8988T (cell line): ENCODE measurements at places on chromosomes 16 and 17.
A peak's percentile ranks its signal among the peaks of the same experiment; 100 is the strongest.

DNA sequence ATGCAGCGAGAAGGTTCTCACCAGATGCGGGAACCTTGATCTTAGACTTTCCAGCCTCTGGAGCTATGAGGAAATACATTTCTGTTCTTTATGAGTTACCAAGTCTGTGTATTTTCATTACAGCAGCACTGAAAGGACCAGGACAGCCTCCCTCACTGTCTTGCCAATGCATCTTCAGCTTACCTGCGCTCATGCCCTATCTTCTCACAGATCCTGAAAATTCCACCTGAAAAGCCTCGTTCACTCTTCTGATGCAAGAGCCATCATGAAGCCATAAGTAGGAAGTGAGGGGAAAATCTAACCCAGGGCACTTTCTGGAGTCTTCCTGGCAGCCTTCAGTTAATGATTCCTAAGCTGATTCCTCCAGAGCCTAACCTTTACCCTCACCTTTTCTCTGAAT is 194.0 kb downstream of the SALL1 start:
- no peak for DNase-seq

GRCh38 chr17:76570457-76570856 is 15.2 kb downstream of the ST6GALNAC2 start:
- no peak for DNase-seq

DNA sequence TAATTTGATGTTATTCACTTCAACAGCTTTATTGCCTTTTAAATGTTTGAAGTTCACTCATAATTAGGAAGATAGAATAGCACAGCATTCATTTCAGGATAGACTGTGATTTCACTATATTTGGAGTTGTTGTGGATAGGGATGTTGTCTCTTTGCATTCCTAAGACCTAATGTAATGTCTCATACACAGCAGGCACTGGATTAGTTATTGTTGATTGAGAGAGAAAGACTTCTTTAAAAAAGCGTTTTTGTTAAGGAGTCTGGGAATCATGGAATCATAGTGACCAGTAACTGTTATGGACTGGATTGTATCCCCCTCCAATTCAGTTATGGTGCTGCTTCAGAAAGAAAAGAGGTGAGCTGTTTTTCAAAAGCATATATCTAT is 122.0 kb downstream of the USP22 start:
- DNase-seq = no peak

GRCh38 chr16:66943426-66944053 is 8.2 kb downstream of the CES2 start:
- DNase-seq = no peak

- peak; percentile 40 for DNase-seq
Observed at GRCh38 chr16:2472885-2473445, 1.9 kb downstream of the NTN3 start.

DNA sequence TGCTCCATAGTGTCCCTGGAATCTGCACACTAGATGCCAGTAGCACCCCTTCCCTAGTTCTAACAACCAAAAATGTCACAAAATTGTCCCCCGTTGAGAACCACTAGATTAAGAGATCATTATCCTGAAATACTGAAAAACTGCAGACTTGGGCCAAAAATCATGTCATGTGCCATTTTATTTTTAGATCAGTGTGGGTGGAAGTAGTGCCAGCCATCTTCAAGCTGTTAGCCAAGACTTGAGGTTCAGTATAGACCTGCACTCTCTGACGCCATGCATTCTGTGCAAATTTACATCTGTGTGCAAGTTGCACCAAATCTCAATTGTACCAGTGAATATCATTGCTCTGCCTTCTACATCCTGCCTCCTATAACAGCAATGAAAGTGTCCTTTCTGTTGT is 31.5 kb upstream of the NOL11 start:
- DNase-seq = no peak

GRCh38 chr16:85474621-85475217 is 138.4 kb upstream of the GSE1 start:
- DNase-seq = no peak

- no peak for DNase-seq
Observed at GRCh38 chr16:69057400-69058378, 47.8 kb upstream of the HAS3 start.

DNA sequence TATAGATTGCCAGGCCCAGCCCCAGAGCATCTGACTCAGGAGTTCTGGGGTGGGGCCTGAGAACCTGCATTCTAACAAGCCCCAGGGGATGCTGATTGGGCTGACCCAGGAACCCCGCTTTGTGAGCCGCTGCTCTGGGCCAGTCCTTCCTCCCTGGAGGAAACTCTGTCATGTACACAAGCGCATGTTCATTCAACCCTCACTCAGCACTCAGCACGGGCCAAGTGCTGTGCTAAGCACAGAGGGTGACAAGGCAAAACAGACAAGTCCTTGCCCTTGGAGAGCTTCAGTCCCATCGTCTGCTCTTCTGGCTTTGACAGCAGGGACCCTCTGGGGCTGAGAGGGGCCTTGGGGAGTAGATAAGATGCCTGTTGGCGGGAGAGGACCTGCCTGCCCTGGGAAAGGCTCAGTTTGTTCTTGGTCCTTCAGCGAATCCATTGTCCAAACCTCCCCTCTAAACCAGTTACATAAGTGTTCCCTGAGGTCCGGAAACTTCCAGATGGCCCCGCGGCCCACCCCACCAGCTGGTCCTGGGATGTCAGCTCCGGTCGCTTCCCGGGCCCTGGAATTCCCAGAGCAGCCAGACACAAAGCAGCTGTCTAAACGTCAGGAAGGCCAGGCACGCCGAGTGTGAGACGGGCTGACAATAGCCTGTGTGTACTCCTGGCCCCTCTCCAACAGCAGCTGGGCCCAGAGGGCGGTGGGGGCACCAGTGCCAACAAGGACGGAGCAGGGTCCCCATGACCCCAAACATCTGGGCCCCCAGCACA is 88.8 kb downstream of the ZDHHC7 start:
- DNase-seq = no peak

- DNase-seq = no peak
Observed at GRCh38 chr17:14831491-14831890, 433.6 kb downstream of the PMP22 start.

DNA sequence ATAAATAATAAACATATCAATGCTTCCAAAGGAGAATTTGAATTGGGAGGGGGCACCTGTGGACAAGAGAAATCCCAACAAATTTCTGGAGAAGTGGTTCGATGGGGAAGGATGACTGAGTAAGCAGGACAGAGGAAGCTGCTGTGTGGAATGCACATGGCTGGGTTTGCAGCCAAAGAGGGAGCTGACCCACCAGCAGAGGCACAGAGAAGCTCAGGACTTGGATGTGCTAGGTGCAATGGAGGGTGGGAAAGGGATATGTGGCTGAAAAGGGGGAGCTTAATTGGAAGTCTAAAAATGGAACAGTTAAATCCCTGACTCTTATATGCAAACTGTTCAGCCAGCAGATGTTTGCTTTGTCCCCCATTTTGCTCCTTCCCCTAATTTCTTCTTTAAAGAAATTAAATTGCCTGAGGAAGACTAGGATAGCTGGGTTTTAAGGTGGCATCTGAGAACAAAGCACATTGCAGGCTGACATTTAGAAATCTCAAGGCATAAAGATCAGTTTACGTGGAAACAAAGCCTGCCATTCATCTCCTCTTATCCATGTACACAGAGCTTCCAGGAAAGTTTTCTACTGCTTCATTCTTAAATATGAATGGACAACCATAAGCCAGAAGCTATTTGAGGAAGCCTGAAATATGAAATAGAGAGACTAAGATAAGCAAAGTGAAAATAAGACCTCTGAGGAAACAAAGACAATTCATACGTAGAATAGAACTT is 23.0 kb upstream of the TNS4 start:
- DNase-seq = no peak

DNA sequence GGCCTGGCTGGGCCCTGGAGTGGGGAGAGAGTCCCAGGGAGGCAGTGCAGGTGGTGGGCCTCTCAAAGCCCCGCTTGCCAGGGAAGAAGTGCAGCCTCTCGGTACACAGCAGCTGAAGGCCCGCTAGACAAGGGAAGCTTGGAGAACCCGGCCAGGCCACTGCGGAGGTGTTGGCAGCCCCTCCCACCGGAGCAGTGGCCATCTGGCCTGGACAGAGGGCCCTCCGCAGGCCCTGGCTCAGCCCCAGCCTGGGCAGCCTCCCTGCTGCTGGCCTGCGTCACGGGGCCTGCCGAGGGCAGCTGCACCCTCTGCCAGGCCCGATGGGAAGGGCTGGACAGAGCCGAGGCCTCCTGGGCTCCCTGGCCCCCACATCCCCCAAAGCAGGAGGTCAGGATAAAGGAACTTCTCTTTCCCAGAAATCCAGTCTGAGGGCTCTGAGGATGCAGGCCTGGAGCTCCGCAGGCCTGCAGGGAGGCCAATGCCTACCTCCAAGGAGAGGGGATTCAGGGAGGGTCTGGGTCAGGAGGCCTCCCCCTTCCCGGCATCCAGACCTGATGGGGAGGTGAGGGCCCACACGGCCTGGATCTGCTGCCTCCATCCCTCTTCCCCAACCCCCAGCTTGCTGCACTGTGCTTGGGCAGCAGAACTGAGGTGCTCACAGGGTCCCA is 4.3 kb downstream of the SPPL2C start:
- DNase-seq = no peak

- no peak for DNase-seq
Observed at GRCh38 chr17:69913216-69913615, 161.8 kb upstream of the KCNJ16 start.

DNA sequence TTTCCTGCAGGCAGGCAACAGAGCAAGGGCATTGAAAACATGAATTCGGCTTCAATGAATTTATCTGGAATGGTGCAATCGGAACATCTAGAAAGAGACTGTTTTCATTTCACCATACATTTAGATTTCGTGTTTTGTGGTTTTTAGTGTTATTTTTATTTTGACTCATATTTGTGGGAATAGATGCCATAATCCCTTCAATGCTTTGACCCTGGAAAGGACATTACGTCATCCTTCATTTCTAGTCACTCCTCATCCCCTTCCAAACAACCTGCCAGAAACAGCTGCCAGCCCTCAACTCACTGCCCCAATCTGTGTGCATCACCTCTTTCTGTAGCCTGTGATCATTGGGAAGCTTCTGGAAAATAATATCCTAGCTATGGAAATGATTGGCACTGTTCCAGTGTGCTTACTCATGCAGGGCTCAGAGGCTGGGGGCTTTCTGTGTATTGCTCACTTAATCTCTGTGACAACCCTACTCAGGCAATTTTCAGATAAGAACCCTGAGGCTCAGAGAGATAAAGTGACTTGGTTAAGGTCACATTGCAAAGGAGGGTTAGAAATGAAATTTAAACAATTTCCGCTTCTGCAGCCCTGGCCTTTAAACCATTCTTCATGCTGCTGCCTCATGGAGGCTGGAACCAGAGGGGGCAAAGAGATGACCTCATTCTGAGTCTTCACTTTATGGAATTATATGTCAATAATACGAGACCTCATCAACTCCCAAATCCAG is 9.5 kb upstream of the KSR1 start:
- DNase-seq = no peak

DNA sequence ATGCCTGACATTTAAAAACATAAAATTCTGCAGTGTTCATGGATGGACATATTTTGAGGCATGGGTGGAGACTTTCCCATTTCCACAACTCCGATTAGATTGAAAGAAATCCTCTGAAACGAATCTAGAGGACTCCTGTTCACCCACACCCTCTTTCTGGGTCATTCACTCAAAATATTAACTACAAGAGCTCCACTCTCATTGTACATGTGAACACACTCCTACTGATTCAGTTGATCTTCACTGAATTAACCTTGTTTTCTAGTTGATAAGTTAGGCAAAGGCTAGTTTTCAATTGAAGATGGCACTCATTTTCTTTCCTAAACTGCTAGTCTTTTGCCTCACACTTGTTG is 44.1 kb downstream of the GRB7 start:
- no peak for DNase-seq

DNA sequence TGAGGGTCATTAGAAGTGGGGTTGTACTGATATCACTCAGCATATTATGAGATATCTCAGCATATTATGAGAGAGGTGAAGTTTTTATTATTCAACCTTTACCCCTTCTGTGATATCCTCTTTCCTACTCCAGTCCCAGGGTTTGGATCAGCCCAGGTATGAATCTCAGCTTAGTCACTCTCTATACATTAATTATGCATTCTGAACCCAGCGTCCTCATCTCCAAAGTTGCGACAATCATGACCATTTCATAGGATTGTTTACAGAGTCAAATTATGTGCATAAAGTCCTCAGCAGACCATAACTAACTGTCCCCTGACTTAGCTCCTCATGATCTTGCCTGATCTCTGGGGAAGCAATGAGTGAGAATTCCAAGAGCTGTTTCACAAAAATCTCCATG is 20.5 kb upstream of the BLMH start:
- no peak for DNase-seq

DNA sequence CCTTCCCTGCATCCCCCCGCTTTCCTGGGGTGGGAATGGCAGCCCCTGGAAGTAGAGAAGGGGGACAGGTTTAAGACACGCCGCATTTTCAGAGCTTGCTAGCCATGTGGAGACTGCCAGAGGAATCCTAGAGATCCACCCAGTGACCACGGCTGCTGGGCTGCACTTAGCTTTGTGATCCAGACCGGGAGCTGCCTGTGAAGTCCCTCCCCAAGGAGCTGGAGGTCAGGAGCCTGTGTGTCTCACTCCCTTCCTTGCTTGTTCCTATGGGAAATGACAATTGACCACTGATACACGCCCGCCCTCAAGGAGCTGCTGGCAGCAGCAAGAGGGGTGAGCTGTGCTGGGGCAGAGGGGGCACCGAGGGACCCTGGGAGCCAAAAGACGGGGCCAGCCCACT is 73.7 kb downstream of the SREBF1 start:
- no peak for DNase-seq

- DNase-seq = no peak
Observed at GRCh38 chr16:12659871-12660270, 143.8 kb downstream of the CPPED1 start.

DNA sequence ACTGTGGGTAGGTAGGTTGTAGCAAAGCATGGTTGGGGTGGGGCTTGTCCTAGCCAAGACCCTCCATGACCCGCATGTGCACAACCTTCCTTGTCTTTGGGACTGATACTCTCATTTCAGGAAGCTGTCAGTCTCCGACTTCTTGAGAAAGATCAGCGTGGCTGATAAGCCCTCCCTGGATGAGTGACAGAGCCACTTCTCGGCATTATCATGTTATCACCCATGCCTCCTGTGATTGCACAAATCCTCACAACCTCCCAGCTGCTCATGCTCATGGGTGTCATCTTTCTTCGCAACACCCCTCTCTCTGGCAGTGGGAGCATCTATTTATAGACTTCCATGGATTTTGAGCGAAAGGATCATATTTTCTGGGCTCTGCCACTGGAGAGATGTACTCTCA is 314.2 kb downstream of the FOXL1 start:
- no peak for DNase-seq

DNA sequence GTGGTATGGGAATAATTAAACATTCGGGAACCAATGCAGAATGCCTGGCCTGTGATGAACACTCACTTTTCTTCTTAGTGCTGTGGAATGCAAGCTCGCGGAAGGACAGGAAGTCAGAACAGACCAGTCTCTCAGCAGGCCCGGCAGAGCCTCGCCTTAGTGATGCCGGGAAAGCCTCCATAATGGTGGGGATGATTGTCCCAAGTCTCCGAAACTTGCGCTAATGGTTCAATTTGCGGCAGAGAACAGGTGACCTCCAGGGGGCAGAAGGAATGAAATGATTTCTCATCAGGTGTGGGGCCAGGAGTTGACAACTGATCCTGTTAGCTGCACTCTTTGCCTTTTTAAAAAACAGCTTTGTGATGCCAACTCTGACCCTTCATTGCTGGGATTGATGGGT is 170.6 kb downstream of the GSG1L start:
- no peak for DNase-seq

GRCh38 chr16:21708533-21709115 is 44.9 kb downstream of the OTOA start:
- peak; percentile 36 for DNase-seq

- peak; percentile 20 for DNase-seq
Observed at GRCh38 chr16:24645739-24646645, 83.5 kb upstream of the TNRC6A start.
